Motor neuron (in vitro differentiated cells): ENCODE measurements at places on chromosomes 7 and 10.

- no peak for ATAC-seq
Measured at GRCh38 chr10:18658271-18659124, 733 bp upstream of the ARL5B start.

GRCh38 chr7:55533729-55534080, 38.6 kb downstream of the VOPP1 start:
- ATAC-seq, result no peak

DNA sequence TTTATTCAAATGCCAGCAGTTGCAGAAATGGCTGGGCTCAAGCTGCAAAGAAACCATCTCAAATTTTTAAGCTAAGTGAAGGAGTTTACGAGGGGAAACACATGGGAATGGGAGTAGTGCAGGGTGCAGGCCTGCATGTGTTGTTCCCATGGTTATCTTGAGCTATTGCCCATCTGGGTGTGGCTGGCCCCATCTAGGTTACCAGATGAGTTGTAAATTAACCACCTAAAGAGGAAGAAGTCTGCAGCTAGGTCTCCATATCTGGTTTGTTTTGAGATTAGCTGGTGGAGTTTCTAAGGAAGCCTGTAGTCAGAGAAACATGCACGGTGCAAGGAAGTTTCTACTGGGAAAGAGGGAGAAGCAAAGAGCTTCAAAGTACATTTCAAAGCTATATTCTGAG, 23.3 kb upstream of the STEAP2 start:
- no peak for ATAC-seq

DNA sequence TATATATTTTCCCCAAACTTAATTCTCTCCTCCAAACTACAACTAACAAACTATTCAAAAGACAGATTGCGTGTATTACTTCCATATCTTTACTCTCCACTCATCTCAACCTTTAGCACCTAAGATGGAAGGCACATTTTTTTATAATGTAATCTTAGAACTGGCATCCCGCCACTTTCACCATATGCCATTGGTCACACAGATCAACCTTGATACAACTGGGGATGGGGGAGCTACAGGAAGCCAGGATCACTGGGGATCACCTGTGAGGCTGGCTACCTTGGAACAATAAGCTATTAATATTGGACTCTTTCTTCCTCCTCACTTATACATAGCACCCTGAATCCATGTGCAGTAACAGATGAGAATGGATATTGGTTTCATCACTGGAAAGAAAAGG, 469.6 kb upstream of the LRRN3 start:
- no peak for ATAC-seq

GRCh38 chr7:108824840-108825580, 255.3 kb downstream of the DNAJB9 start:
- ATAC-seq, result peak; percentile 86

DNA sequence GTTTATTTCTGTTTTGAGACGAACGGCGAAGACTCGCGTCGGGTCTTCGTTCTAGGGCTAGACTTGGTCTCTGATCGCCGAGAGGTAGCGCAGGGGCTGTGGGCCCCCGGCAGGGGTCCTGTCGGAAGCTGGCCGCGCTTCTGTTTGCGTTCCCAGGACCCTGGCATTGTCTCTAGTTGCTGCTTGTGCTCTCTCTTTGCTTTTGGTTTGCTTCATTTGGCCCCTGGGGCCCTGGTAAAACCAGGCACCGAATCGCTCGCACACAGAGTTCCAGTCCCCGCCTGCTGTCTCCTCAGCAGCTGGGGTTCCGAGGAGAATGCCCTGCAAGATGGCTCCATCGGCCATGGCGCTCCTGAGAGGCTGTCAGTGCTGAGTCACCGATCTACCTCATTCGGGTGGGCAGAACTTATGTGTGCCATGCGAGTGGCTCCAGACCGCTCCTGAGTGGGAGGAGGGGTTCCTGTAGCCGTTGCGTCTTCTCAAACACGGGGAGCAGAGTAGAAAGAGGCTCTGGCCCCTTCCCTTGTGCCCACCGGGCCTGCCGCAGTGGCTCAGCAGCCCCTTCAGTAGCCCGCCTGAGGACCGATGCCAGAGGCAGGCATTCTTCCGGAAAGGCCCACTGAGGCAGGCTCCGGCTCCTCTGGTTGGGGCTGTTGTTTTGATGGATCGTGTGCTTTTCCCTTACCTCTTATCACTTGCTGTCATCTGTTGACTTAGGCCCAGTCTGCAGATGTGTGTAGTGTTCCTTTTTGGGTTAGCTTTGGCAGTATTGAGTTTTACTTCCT, 826 bp downstream of the CHPF2 start:
- ATAC-seq, result peak; percentile 69

DNA sequence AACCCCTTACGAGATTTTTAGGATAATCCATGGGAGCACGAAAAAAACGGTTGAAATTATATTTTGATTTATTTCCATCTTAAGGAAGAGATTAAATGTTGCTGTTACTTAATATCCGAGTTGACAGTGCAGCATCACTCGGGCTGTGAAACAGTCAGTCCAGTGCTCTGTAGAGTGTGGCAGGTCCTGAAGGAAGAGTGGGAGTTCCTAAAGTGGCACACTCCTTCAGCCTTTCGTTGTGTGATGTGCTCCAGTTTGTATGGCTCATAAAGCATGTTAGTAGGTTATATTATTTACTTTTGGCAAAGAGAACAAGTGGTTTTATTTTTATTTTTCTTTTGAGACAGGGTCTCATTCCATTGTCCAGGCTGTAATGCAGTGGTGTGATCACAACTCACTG, 358.3 kb downstream of the AUTS2 start:
- ATAC-seq, result no peak

DNA sequence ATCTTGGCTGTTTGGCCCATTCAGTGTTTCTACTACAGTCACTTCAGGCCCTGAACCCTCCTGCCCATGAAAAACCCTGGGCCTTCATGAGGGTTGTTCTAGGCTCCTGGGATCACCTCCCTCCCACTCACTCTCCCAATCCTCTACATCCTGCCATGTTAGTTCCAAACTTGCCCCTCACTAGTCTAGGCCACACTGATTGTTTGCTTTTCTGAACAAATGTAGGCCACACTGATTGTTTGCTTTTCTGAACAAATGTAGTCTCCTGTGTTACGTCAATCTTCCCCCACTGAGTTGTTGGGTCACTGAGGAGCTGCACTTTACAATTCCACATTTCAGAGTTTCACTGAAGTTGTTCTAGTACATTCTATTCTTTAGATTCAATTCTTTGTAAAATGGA, 5.3 kb upstream of the ALDH18A1 start:
- peak; percentile 71 for ATAC-seq

DNA sequence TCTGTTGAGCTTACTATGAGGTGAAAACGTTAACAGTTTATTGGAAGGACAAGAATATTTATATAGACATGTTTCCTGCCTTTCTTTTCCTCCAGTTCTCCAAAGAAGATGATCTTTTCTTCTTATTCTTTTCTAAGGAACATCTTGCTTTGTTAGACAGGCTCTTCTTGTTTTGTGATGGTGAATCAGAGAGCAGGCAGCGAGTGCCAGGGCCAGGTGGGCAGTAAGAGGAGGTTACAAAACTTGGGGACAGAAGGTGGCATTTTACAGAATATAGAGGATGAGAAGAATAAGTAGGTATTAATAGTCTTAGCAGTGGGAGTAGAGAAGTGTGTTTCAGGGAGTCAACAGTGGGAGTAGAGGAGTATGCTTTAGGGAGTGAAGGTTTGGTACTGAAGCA, 223.6 kb downstream of the ARL4A start:
- no peak for ATAC-seq

- no peak for ATAC-seq
Measured at GRCh38 chr10:239109-239508, 103.9 kb downstream of the ZMYND11 start.

- ATAC-seq, result peak; percentile 59
Measured at GRCh38 chr10:112000466-112000865, 183.1 kb downstream of the GPAM start.

- ATAC-seq, result no peak
Measured at GRCh38 chr7:116340943-116341907, 130.9 kb downstream of the TES start.

DNA sequence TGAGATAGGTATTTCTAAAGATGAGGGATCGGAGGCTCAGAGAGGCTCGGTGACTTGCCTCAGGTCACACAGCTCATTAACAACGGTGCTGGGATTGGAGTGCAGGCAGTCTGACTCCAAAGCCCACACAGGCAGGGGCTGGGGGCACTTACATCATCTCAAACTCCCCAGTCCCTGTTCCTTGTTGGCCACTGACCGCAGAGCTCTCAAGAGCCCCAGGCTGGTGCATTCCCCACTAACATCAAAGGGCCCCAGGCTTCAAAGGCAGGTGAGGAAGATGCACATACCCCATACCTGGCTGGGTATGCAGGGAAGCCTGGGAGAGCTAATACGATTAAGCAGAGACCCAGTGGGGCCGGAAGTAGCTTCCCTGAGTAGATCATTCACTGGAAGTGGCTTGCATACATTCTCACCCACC, 13.7 kb upstream of the NODAL start:
- no peak for ATAC-seq

DNA sequence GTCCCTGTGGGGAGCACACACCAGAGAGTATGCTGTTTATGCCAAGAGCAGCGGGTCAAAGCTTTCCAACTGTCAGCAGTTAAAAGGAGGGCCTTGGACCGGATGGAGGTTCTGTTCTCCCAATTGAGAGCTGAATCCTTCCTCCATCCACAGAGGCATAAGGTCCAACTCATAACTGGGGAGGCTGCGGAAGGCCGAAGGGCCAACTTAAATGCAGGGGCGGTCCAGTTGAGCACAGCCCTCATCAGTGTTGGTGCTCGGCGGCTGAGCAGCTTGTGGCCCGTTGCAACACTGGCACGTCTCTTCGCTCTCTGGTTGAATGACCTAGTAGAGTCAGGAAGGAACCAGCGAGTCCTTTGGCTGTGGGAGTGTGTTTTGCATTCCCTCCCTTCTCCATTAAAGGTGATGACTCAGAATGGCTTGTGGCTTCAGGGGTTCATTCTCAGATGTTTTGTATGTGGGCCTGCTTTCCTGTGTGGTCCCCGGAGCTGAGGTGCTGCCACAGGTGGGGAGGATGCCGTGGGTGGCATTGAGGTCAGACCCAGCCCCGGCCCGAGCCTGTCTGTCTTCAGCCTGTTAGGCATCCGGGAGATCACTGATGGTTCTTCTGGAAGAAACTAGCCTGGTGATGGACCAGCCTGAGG, 44.8 kb upstream of the DMBT1 start:
- no peak for ATAC-seq

DNA sequence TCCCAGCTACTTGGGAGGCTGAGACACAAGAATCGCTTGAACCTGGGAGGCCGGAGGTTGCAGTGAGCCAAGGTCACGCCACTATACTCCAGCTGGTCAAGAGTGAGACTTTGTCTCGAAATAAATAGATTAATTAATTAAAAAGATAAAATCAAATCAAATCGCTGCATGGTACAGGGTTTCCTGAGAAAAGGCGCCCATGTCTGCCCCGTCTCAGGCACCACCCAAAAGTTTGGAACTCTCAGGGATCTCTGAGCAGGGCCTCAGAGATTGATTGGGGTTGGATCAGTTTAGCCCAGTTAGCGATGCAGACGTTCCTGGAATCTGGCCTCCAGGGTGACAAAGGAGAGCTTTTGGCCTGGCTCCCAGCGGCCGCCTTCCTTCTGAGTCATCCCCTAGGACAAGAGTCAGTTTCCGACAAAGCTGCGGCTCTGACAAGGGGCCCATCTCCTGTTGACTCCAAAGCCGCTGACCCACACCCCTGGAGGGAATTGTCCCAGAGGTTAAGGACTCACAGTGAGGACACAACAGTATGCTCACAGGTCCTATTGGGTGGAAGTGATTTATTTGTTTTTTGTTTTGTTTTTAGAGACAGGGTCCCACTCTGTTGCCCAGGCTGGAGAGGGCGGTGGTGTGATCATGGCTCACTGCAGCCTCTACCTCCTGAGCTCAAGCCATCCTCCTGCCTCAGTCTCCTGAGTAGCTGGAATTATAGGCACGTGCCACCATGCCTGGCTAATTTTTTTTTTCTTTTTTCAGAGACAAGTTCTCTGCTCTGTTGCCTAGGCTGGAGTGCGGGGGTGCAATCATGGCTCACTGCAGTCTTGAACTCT, 6.8 kb downstream of the ORAI2 start:
- peak; percentile 45 for ATAC-seq

DNA sequence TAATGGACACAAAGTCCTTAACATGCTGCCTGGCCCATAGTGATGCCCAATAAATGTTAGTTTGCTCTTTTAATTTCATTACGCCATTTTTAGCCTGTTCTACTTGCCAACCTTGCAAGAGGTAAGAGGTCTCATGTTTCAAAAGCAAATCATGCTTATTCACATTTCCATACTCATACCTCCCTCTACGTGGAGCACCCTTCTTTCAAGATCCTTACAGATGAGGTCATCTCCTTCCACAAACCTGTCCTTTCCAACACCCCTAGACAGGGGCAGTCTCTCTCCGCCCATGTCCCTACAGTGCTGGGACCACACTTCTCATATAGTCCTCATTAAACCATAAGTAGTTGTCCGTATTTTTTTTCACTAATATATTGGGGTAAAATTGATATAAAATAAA, 271.3 kb downstream of the FGFR2 start:
- no peak for ATAC-seq

DNA sequence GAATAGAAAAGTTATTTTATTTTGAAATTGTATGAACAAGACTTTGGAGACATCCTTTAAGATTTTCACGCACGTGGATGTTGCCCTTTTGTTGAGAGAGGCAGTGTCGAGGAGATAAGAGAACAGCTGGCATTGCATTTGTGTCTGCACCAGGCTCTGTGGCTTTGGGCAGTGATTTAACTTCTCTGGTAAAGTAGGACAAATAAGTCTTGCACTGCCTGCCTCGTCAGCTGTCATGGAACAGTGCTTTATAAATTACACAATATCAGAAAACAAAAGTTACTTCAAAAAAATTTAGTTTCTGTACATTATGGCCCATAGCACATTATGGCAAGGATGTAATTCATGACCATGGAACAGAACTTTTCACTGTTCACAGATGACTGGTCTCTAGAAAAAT, 20.1 kb downstream of the SNX10 start:
- ATAC-seq, result no peak
